Common myeloid progenitor, CD34-positive (primary cell): ENCODE measurements at places on chromosomes 3 and 15.

DNA sequence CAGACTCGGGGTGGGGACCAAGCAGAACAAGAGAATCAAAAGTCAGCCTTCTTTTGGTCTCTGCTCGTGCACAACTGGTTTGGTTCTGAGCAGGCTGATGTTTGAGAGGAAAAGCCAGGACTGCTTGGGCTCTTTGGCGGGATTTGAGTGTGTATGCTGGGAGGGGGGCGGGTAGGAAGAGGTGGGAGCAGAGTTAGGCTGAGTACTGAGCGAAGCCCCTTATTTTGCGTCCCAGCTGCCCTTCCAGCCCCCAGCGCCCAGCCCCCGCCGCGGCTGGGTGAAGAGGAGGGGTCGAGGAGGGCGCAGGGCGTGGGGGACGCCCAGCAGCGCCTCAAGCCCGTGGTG, 153.5 kb upstream of the GOLIM4 start:
- DNase-seq: no peak

DNA sequence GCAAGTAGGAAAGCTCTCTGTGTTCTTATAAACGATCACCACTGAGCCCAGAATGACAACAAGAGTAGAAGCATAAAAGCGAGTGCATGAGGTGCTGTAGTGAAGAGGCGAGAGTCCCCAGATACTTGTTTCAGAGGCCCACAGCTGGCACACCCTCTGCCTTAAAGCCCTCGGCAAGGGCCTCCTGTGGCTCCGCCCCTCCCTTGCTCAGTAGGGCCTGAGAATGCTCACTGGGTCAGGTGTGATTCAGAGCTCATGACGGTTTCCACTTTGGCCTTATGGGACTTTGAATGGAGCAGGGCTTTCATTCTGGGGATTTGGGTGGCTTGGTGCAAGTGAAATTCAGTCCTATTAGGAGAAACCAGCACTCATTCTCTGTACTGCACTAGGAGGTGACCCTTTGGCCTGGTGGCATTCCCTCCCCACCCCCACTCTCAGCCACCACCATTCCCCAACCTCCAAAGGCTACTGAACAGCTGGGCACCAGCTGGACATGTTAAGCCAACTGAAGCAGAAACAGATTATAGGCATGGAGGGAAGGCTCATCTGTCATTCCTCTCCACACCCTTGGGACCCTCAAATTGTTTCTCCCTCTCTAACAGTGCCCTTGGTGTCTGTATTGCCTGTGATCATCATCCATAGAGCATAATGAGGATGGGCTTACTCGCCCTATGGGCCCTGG, 109.6 kb upstream of the CTDSPL start:
- no peak for DNase-seq

DNA sequence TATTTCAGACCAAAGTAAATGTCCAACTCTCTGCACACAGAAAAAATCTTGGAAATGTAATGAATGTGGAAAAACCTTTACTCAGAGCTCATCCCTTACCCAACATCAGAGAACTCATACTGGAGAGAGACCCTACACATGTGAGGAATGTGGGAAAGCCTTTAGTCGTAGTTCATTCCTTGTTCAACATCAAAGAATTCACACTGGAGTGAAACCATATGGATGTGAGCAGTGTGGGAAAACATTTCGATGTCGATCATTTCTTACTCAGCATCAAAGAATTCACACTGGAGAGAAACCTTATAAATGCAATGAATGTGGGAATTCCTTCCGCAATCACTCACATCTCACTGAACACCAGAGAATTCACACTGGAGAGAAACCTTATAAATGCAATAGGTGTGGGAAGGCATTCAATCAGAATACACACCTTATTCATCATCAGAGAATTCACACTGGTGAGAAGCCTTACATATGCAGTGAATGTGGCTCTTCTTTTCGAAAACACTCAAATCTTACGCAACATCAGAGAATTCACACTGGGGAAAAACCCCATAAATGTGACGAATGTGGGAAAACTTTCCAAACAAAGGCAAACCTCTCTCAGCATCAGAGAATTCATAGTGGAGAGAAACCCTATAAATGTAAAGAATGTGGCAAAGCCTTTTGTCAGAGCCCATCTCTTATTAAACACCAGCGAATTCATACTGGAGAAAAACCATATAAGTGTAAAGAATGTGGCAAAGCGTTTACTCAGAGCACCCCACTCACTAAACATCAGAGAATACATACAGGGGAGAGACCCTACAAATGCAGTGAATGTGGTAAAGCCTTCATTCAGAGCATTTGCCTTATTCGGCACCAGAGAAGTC, 8.0 kb upstream of the ZNF501 start:
- DNase-seq: no peak

GRCh38 chr3:152319831-152320617, 51.3 kb downstream of the MBNL1 start:
- peak; percentile 81 for DNase-seq

DNA sequence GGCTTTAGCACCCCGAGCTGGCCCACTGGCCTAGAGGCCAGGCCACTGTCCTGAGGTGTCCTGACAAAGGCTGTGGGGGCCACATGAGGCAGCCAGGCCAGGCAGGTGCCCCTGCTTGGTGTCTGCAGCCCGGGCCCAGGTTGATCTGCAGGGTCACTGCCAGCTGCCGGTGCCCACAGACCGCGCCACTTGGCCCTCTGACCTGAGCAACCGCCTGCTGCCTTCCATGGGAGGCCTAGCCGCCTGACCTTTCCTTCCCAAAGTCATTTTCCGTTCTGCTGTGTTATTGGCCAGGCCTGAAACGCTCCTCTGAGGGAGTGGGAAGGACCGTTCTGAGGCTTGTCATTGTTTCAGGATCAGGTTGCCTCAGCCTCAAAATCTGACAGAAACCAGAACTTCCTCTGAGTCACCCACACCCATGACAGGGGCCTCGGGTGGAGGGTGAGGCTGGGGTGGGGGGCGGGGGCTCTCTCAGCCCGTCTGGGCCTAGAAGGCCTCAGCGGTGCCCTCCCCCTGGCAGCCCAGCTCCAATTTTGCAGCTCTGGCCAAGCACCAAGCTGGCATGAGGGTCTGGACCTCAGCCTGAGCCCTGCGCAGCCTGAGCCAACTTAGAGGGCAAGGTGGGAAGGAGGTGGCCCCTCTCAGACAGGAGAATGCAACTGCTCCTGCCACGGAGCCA, 140.7 kb upstream of the MEF2A start:
- DNase-seq: peak; percentile 85

DNA sequence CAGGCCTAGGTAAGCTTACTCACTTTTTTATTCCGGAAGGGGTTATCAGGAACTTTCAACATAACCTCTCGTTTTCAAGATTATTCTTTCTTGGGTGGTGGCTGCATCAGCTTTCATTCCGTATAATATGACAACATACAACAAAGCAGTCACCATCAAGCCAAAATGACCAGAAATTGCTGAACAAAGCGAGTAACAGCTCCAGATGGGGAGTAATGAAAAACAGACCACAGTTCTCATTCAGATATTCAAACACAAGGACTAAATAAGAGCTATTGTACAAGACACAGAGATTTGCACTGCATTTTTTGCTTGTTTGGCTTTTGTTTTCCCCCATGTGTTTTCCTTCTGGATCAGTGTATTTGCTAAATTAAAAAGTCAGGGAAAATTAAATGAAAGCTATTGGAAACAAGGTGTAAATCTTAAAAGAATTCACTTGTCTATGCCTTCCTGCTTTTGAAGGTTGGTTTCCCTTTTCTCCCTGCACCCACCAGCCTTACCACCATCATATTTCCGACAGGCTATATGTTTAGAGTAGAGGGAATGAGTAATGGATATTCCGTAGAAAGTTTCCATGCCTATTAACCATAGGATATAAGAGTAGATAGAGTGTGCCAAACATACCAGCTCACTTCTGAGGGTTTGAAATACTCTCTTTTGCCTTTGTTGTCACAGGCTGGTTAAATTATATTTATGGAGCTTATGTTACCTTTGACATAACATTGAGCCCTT, 213.6 kb downstream of the RBMS3 start:
- DNase-seq: no peak
